ENCODE measurements at places on chromosomes 7 and 10.
A peak's percentile ranks its signal among the peaks of the same experiment; 100 is the strongest.

DNA sequence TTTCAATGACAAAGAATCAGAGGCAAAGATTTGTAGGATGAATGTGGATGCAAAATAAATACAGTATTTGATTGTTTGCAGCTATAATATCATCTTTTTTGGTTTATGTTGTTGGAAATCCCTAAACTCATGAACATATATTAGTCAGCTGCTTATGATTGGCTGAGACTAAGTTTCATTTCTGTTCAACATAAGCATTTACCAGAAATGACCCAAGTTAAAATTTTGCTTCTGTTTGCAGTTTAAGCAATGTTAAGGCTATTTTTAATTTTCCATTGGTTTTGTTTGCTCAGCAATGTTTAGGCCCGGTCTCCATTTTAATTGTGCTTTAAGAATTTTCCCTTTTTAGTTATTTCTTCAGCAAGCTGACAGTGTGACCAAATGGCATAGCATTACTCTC, 22.0 kb downstream of the GIMAP6 start:
- DNase-seq, result peak; percentile 68

DNA sequence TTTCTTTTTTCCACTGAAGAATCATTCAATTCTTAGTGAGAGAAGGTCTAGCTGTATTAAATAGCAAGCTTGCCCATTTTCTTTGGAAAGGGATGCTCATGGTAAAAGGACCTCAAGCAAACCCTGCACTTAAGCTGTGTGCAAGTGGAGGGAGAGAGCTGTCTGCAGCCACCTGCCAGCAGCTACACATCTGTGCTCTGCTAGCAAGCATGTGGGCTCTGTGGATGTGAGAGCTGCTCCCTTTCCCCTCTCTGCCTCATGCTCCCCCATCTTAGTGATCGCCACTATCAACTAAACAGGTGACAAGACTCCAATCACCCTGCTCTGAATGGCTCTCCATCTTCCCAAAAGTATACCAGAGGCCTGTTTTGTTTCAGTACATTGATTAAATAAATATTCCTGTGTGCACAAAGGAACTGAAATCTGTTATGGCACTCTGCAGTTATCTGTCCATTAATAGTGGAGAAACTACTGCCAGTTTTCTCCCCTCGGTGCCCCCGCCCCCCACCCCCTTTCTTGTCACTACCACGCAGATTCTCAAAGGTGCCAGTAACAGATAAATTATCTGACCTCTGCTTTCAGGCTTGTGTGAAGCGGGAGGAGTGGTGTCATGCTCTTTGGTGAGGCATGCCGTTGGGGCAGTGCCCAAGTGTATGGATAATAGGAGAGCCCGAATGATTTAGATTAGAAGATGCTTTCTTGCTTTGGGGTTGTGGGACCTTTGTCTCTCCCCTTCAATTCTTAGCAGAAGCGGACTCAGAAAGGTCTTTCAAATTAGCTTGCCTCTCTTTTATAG, 26.4 kb downstream of the AUTS2 start:
- DNase-seq, result no peak

- peak; percentile 61 for DNase-seq
These were observed 973.5 kb downstream of the ANKRD7 start for GRCh38 chr7:119197877-119198527.

- DNase-seq, result no peak
These were observed 64.2 kb downstream of the TAX1BP1 start for GRCh38 chr7:27804139-27804538.

DNA sequence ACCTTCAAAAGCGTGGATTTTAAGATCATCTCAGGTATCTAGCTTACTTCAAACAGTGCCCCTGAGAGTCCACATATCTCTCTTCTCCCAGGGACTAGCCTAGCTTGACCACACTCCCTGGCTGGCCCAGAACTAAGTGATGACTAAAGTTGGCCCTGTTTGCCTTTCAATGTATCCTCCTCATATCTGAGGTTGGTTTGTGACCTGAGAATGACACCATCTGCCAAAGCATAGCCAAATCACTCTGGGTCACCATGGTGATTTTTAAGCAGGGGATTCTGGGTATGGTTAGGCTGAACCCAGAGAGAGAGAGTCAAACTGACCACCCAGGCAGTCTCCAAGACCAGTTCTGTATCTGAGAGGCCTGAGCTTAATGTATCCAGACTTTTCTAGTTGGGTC, 16.2 kb downstream of the CNNM1 start:
- DNase-seq, result no peak

DNA sequence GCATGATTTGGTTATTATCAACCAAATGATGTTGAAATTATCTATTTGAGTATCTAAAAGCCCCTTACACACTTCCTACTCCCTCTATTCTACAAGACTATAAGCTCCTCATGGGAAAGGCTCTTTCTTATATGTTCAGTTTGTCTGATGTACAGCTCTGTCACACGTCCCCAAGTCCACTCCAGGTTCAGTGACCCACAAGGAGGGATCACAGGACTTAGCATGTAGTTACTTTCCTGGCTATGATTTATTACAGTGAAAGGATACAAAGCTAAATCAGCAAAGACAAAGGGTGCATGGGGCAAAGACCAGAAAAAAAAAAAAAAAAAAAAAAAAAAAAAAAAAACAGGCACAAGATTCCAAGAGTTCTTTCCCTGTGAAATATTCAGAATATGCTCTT, 125.6 kb upstream of the TMEM106B start:
- DNase-seq, result no peak

GRCh38 chr7:29285444-29285793, 90.8 kb downstream of the CHN2 start:
- peak; percentile 75 for DNase-seq

DNA sequence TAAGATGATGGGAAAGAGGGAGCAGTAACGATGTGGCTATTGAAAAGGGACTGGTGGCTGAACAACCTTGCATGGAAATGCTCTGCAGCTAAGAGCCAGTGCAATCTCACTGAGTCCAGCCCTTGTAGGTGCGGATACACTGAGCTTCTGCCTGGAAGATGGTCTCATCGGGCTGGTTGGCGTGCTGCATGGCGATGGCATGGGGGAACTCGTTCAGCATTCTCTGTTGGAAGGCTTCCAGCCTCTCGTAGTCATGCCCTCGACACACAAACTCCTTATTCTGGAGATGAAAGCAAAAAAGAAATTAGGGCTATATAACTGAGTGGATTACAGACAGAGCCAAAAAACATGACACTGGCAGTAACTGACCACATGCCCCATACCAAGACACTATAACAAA, 197.8 kb upstream of the IMMP2L start:
- DNase-seq, result no peak

DNA sequence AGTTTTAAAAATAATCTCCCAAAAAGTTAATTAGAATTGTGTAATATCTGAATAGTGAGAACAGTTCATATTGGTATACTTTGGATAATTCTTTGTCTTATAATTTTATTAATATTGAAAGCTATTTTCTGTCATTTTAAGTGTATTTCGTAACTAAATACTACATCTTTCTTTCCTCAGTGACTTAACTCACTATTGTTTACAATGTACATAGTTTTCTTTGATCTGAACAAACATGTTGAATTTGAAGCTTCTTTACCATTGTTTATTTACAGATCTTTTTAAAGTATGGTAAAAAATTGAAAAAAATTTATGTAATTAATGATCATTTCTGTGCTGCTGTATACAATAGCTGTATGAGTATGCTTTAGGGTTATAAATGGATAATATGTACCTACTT, 5.1 kb downstream of the PDCD4 start:
- no peak for DNase-seq

Measured in suppressor macrophage (primary cell).